ENCODE measurements at places on chromosomes 11 and 22.

- H3K4me3 ChIP-seq: no peak overlapping the region
- DNase-seq: peak; percentile 19
- peaks cover 4% of the 10 kb centered on the region for H3K4me1 ChIP-seq
- H3K27ac ChIP-seq: peak overlapping the region; percentile 58
- no peaks in the 10 kb centered on the region for H3K27me3 ChIP-seq
Observed at GRCh38 chr22:33476716-33477115, 418.5 kb upstream of the SYN3 start.

- no peaks in the 10 kb centered on the region for H3K4me1 ChIP-seq
- no peak for DNase-seq
- H3K4me3 ChIP-seq: no peak overlapping the region
Observed at GRCh38 chr11:128284634-128285033, 302.7 kb downstream of the ETS1 start.

GRCh38 chr11:69369945-69370344 is 76.0 kb downstream of the MYEOV start:
- H3K4me1 ChIP-seq: no peaks in the 10 kb centered on the region
- peak; percentile 5 for DNase-seq
- H3K4me3 ChIP-seq: no peak overlapping the region
- H3K36me3 ChIP-seq: no peaks in the 10 kb centered on the region
- H3K27ac ChIP-seq: no peak overlapping the region
- H3K27me3 ChIP-seq: no peaks in the 10 kb centered on the region

- no peak for DNase-seq
- no peak overlapping the region for H3K27ac ChIP-seq
- no peaks in the 10 kb centered on the region for H3K27me3 ChIP-seq
- no peak overlapping the region for H3K4me3 ChIP-seq
- peaks cover 16% of the 10 kb centered on the region for H3K4me1 ChIP-seq
Observed at GRCh38 chr22:46031965-46032851, 55.2 kb upstream of the WNT7B start.

GRCh38 chr11:87518266-87518665 is 480.5 kb downstream of the TMEM135 start:
- no peak overlapping the region for H3K4me3 ChIP-seq
- H3K36me3 ChIP-seq: no peaks in the 10 kb centered on the region
- H3K27ac ChIP-seq: no peak overlapping the region

DNA sequence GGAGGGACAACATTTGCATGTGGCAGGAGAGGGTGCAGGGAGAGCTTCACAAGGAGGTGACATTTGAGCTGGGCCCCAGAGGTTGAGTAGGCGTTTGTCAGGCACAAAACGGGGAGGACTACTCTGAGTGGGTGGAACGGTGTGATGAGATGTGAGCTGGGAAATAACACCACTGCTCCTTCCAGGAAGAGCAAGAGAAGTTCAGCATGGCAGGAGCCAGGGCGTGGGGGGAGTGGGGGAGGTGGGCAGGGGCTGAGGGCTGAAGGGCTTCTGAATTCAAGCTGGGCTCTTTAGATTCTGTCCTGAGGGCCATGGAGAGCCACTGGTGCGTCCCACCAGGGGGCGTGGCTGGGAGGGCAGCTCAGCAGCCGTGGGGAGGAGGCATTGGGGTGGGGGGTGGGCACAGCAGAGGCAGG is 54.2 kb downstream of the OTOG start:
- H3K27ac ChIP-seq: no peak overlapping the region
- DNase-seq: peak; percentile 5
- H3K27me3 ChIP-seq: no peaks in the 10 kb centered on the region
- no peak overlapping the region for H3K4me3 ChIP-seq

DNA sequence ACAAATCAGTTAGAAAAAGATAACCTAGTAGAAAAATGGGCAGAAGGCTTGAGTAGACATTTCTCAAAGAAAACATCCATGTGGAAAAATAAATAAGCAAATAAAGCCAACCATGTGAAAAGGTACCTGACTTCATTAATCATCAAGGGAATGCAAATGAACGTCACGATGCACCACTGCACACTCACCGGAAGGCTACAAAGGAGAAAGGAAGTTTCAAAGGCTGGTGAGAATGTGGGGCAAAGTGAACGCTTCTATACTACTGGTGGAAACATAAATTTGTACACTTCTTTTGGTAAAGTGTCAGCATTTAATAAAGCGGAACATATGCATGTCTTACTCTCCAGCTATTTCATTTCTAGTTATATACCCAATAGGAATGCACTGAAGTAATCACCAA is 166.8 kb downstream of the CSNK2A3 start:
- no peaks in the 10 kb centered on the region for H3K36me3 ChIP-seq
- H3K4me1 ChIP-seq: no peaks in the 10 kb centered on the region
- H3K27ac ChIP-seq: no peak overlapping the region
- no peak for DNase-seq
- no peaks in the 10 kb centered on the region for H3K27me3 ChIP-seq
- no peak overlapping the region for H3K4me3 ChIP-seq

- H3K27me3 ChIP-seq: no peaks in the 10 kb centered on the region
- no peaks in the 10 kb centered on the region for H3K36me3 ChIP-seq
- no peak overlapping the region for H3K27ac ChIP-seq
- H3K4me1 ChIP-seq: no peaks in the 10 kb centered on the region
- no peak for DNase-seq
Observed at GRCh38 chr11:13883589-13883988, 78.9 kb upstream of the SPON1 start.

DNA sequence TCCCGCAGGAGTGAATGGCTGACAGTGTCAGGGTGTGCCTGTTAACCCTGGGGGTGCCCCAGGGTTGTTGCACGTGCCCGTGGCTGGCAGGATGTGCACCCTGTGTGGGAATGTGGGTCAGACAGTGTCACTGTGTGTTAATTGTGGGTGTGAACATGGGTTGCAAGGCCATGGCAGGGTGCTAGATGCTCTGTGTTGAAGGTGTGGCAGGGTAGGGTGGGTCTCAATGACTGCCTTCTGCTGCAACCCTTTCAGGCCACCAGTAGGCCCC is 8.3 kb downstream of the RIN1 start:
- no peak for DNase-seq
- H3K4me3 ChIP-seq: no peak overlapping the region
- no peaks in the 10 kb centered on the region for H3K36me3 ChIP-seq
- H3K27ac ChIP-seq: no peak overlapping the region
- peaks cover 22% of the 10 kb centered on the region for H3K4me1 ChIP-seq
- H3K27me3 ChIP-seq: no peaks in the 10 kb centered on the region

DNA sequence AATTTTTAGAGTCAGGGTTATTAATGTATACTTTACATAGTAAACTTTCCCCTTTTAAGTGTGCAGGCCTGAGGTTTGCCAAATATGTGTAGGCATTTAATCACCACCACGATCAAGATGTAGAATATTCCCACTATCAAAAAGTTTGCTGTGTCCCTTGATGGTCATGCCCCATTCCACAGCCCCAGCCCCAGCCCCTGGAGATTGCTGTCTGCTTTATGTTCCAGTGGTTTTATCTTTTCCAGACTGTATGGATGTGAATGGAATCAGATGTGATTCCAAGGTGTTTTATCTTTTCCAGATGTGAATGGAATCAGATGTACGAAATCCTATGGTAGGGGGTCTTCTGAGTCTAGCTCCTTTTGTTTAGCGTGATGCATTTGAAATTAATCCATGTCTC is 93.1 kb upstream of the B3GAT1 start:
- DNase-seq: no peak
- no peak overlapping the region for H3K27ac ChIP-seq
- no peaks in the 10 kb centered on the region for H3K36me3 ChIP-seq
- no peaks in the 10 kb centered on the region for H3K4me1 ChIP-seq
- H3K4me3 ChIP-seq: no peak overlapping the region

- no peak overlapping the region for H3K4me3 ChIP-seq
- H3K27me3 ChIP-seq: no peaks in the 10 kb centered on the region
- peak overlapping the region; percentile 81 for H3K27ac ChIP-seq
- no peak for DNase-seq
- H3K36me3 ChIP-seq: no peaks in the 10 kb centered on the region
Observed at GRCh38 chr11:32428665-32429303, 6.6 kb downstream of the WT1 start.

- H3K27me3 ChIP-seq: no peaks in the 10 kb centered on the region
- no peak overlapping the region for H3K27ac ChIP-seq
- no peak for DNase-seq
- no peaks in the 10 kb centered on the region for H3K36me3 ChIP-seq
- no peak overlapping the region for H3K4me3 ChIP-seq
Observed at GRCh38 chr11:118988280-118988679, 9.7 kb upstream of the CENATAC start.

GRCh38 chr11:35803115-35803514 is 140.5 kb downstream of the TRIM44 start:
- H3K27ac ChIP-seq: no peak overlapping the region
- no peaks in the 10 kb centered on the region for H3K36me3 ChIP-seq
- H3K27me3 ChIP-seq: no peaks in the 10 kb centered on the region
- H3K4me1 ChIP-seq: peaks cover 3% of the 10 kb centered on the region

GRCh38 chr11:105953886-105954285 is 68.2 kb downstream of the MSANTD4 start:
- H3K4me3 ChIP-seq: no peak overlapping the region
- DNase-seq: no peak
- H3K36me3 ChIP-seq: no peaks in the 10 kb centered on the region
- no peaks in the 10 kb centered on the region for H3K27me3 ChIP-seq
- H3K27ac ChIP-seq: no peak overlapping the region

DNA sequence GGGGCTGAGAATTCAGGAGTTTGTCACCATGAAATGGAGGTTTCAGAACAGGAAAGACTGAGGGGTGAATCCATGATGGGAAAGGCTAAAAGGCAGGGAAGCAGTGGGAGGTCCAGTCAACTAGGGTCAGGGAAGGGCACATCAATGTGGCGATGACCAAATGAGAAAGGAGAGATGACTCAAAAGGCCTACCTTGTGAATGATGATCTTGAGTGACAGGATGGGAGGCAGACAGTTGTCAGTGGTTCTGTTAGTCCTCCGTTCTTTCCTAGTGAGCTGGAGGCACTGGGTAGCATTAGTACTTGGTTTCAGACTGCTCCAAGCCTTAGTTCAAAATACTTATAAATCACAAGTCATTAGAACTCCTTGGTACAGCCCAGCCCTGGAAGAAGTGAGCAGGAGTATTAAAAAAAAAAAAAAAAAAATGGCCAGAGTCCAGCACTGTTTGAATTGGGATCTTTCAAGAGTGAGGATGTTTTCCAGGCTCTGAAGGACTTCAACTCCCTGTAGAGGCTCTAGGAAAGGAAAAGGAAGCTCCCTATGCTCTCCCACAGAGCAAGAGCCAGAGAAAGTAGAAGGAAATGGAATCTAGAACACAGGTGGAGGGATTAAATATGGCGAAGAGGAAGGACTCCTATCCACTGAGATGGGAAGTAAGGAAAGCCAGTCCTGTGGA is 8.3 kb upstream of the DCHS1 start:
- H3K36me3 ChIP-seq: no peaks in the 10 kb centered on the region
- H3K27ac ChIP-seq: no peak overlapping the region
- H3K4me1 ChIP-seq: no peaks in the 10 kb centered on the region

DNA sequence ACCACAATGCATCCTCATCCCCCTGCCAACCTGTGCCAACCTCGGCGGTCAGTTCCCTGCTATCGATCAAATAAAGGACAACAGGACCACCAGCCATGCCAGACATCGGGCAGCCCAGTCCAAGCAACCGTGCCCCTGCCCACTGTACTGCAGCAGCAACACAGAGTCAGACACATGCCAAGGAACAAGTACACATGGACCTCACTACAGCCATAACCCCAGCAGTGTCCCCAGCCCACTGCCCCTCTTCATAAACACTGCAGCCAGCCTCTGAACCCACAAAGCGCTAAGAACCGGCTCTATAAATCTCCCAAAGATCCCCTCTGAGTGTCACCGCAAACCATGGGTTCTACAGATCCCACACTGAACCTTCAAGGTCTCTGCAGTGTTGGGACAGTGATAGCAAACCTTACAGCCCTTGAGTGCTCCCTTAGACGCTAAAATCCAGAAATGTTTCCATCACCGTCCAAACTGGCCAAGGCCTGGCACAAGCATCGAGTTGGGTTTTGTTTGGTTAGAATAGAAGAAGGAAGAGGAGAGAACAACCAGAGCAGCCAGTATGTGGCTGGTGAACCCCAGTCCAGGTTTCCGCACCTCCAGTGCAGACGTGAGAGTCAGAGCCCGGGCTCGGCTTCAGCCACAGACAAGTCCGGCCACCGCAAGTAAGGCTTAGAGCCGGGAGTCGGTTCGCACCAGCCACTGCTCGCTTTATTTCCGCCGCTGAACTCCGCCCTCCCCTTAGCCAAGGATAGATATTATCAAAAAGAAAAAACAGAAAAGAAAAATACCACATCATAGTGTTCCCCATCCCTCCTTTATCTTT is 7.9 kb downstream of the PAX6 start:
- no peak overlapping the region for H3K27ac ChIP-seq
- no peak for DNase-seq
- peaks cover 11% of the 10 kb centered on the region for H3K4me1 ChIP-seq
- peaks cover 2% of the 10 kb centered on the region for H3K27me3 ChIP-seq
- no peaks in the 10 kb centered on the region for H3K36me3 ChIP-seq
- no peak overlapping the region for H3K4me3 ChIP-seq

All from testis (tissue), 5 donors.